Aorta (tissue), 5 donors: ENCODE measurements at places on chromosomes 5 and 9. TPM values are rescaled to one million over a fixed set of nuclear protein-coding genes. Genes with fewer than 3 reads are reported as not detected.
A peak's percentile ranks its signal among the peaks of the same experiment; 100 is the strongest.

- DNase-seq = no peak
Measured at GRCh38 chr5:87109746-87110145, 157.9 kb upstream of the RASA1 start.

NSG2 gene
- polyA plus RNA-seq = not detected

DNA sequence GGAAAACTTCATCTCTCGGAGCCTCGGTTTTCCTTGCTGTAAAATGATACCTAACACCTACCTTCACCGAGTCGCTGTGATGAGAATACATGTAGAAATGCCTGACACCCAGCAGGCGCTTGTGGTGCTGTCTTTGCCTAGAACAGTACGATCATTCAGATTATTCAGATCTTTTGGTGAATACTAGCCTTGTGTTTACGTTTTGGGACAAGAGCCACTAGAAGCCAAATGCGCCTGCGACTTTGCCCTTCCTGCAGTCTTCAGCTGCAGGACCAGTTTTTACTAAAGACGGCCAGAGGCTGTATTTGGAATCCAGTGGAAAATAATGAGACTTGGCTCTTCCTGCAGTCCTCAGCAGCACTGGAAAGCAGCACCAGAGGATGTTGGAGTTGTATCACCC, 189.6 kb downstream of the TRIO start:
- DNase-seq = no peak

EQTN gene
- polyA plus RNA-seq = 0.59 TPM

DNA sequence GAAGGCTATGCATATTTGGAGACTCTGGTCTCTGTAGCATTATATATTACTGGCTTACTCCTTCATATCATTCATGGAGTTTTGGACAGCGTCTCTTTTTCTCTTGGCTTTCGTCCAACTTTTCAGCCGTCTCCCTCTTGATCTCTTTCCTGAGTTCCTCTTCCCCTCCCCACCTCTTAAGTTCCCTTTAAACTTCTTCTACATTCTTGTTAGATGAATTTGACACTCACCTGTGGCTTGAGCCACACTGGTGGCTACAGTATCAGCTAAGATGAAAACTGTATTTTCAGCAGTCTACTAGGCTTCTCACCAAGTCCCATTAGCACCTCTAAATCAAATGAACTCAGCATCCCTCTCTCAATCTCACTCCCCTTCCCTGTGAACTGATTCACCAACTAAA, 128.1 kb downstream of the STARD4 start:
- DNase-seq = no peak

SEMA4D gene
- polyA plus RNA-seq = 1.4 TPM

GRCh38 chr9:120755810-120756434, 37.3 kb downstream of the FBXW2 start:
- DNase-seq = no peak

DNA sequence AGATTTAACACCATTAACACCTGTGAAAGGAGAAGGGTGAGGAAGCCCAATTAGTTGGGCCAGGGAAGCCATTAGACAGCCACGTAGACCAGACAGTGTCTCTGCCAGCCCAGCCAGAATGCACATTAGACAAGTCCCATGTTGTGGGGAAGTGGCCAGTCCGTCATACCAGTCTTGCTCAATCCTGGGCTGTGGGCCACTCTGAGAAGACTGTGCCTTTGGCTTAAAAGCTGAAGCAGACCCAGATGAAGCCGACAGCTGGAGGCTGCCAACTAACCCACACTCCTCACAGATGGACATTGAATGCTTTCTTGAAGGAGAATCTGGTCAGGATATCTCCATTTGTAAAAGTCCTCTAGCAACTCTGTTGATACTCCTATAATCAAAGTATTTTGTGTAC, 128.5 kb downstream of the CHSY3 start:
- peak; percentile 83 for DNase-seq

GRCh38 chr9:27784847-27785713, 211.8 kb upstream of the C9orf72 start:
- no peak for DNase-seq

GRCh38 chr5:139453683-139454567, 8.6 kb downstream of the ECSCR start:
- DNase-seq = peak; percentile 17

DNA sequence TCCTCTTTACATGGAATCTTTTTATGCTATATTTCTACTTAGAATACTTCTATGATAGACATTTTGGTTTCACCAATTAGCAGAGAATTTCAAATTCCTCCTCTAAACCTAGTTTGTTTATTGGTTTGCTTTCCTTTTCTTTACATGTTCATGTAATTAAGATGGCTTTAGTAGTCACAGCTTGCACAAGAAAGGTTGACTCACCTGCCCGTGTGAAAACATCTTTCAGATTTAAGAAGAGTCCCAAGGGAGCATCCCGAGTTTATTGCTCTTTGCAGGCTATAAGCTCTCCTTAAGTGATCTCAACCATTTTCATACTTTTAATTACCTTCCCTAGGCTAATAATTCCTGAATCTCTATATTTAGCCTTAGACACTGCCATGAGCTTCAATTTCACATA, 28.9 kb downstream of the TYRP1 start:
- no peak for DNase-seq

PCDHGA8 gene
- polyA plus RNA-seq = 0.13 TPM
